ENCODE measurements at places on chromosomes 16 and 17. TPM values are rescaled to one million over a fixed set of nuclear protein-coding genes. Genes with fewer than 3 reads are reported as not detected.

Gene RNF43
- not detected for total RNA-seq

Gene NUTF2
- 76.2 TPM for total RNA-seq

Gene ST6GALNAC1
- total RNA-seq, result 1.8 TPM

Gene NTN3
- not detected for total RNA-seq

Gene FOXL1
- not detected for total RNA-seq

Gene NAGS
- total RNA-seq, result 1.5 TPM

Gene CDK5R1
- total RNA-seq, result 0.33 TPM

Gene EFCAB5
- total RNA-seq, result 0.34 TPM

Gene SOST
- not detected for total RNA-seq

Gene PNMT
- total RNA-seq, result 2.6 TPM

Gene FAM171A2
- 0.82 TPM for total RNA-seq

Gene ICAM2
- total RNA-seq, result 45.6 TPM

Gene LHX1
- total RNA-seq, result not detected

Gene INTS2
- total RNA-seq, result 10.0 TPM

Gene IRF8
- 48.9 TPM for total RNA-seq

Gene TRIM16
- 17.5 TPM for total RNA-seq

Gene KRT34
- total RNA-seq, result not detected

Gene SULT1A1
- total RNA-seq, result 51.3 TPM

Gene NPIPB9
- total RNA-seq, result 1.9 TPM

Gene SMIM5
- total RNA-seq, result 1.9 TPM

Gene TBC1D3G
- not detected for total RNA-seq

Gene CALB2
- 73.2 TPM for total RNA-seq

Gene C17orf113
- not detected for total RNA-seq

Gene HSDL1
- total RNA-seq, result 21.8 TPM

Measured in subcutaneous adipose tissue (tissue), 4 donors.